Spleen (tissue), 13 donors: ENCODE measurements at places on chromosomes 12 and 14.
A peak's percentile ranks its signal among the peaks of the same experiment; 100 is the strongest.

- H3K27ac ChIP-seq: no peak overlapping the region
- H3K4me3 ChIP-seq: no peak overlapping the region
- no peaks in the 10 kb centered on the region for H3K27me3 ChIP-seq
- H3K36me3 ChIP-seq: no peaks in the 10 kb centered on the region
- no peak for DNase-seq
Observed at GRCh38 chr12:30785630-30786029, 30.9 kb upstream of the CAPRIN2 start.

- H3K27me3 ChIP-seq: no peaks in the 10 kb centered on the region
- no peak overlapping the region for H3K4me3 ChIP-seq
- DNase-seq: no peak
- no peaks in the 10 kb centered on the region for H3K36me3 ChIP-seq
- H3K27ac ChIP-seq: no peak overlapping the region
Observed at GRCh38 chr14:79021766-79022165, 851.6 kb downstream of the NRXN3 start.

DNA sequence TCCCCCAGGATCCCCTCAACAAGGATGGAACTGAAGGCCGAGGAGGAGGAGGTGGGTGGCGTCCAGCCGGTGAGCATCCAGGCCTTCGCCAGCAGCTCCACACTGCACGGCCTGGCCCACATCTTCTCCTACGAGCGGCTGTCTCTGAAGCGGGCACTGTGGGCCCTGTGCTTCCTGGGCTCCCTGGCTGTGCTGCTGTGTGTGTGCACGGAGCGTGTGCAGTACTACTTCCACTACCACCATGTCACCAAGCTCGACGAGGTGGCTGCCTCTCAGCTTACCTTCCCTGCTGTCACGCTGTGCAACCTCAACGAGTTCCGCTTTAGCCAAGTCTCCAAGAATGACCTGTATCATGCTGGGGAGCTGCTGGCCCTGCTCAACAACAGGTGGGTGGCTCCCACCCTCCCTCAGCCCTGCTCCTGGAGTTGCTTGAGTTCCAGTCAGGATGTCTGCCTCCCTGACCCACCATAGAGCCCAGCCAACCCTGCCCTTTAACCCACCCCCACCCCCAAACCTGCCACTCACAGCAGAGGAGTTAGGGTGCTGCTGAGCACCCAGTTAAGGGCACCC lies 1.4 kb downstream of the ASIC1 start:
- H3K27me3 ChIP-seq: peaks cover 60% of the 10 kb centered on the region
- no peak for DNase-seq
- H3K36me3 ChIP-seq: no peaks in the 10 kb centered on the region
- no peak overlapping the region for H3K4me3 ChIP-seq
- H3K27ac ChIP-seq: no peak overlapping the region
- H3K4me1 ChIP-seq: peaks cover 7% of the 10 kb centered on the region

DNA sequence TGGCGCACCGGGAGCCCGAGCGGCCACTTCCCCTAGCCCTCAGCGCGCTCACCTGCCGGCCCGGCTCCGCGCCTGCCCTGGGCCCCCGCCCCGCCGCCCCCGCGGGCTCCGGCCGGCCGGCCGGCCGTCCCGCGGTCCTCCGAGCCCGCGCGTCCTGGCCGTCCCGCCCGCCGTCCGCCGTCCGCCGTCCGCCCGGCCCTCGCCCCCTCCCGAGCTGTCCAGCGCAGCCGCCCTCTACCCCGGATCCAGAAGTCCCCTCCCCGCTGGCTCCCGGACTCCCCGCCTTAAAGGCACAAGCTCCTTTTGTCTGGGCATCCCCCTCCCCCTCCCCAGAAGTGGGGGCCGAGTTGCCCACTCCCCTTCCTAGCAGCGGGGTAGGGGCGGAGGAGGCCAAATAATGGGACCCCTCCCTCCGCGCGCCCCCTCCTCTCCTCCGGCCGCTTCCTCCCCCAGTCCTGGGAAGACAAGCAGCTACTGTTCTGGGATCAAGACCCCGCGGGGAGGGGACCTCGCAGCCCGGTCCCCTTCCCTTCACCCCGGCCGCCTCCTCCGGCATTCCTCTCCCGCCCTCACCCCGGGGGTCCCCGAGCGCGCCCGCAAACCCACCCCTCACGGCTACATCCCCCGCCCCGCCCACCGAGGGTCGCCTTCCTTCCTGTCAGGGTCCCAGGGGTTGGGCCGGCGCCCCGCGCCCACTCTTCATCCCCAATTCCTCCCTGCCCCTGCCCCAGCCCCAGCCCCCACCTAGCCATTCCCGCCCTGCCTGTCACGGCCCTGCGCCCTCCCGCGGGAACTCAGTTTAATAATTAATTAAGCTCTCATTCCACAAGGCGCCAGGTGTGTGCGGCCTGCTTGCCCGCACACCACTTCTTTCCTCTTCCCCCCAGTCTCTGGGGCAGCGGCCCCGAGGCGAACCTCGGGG lies at the start of gene ADCY6:
Gene ADCY6 (minus strand): TSS at position 236 of the 922 bp plus-strand sequence. CDS start 5,655 bp downstream, outside the sequence.
- peak; percentile 83 for DNase-seq
- peaks cover 13% of the 10 kb centered on the region for H3K27me3 ChIP-seq
- H3K4me3 ChIP-seq: peak within 1 kb of the TSS; percentile 80

DNA sequence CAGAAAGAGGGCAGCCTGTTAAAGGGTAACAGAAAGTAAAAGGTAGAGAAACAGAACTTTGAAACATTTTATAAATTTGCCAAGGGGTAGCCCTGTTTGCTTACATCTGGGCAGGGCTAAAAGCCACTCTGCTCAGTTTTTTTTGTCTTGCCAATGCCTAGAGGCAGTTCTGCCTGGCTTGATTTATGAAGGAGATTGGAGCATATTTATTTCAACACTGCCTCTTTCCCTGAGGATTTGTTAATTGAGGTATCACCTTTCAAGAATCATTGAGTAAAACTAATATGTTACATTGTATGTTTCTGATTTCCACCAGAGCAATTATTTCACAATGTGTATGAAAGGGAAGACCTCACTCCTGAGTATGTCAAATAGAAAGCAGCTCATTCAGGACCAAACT lies 160.8 kb downstream of the GXYLT1 start:
- H3K4me3 ChIP-seq: no peak overlapping the region
- H3K36me3 ChIP-seq: no peaks in the 10 kb centered on the region
- no peaks in the 10 kb centered on the region for H3K27me3 ChIP-seq
- H3K4me1 ChIP-seq: no peaks in the 10 kb centered on the region
- no peak overlapping the region for H3K27ac ChIP-seq

DNA sequence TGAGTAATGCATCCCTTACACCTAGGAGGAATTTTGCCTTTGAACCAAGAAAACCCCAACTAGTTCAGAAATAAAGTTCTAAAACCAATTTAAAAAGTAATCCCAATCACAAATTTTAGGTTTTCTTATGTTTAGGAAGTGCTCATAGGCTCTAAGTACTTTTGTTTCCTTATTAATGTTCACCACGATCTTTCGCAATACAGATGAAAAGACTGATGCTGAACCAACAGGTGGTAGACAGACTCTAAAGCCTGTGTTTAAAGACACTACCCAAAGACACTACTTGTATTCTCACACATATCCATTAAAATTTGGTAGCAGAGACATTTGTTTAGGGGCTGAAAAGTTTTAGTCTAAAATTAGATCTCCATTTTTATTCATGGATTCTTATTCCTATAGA lies 10.6 kb upstream of the PHLDA1 start:
- H3K27ac ChIP-seq: no peak overlapping the region
- H3K27me3 ChIP-seq: no peaks in the 10 kb centered on the region
- H3K36me3 ChIP-seq: no peaks in the 10 kb centered on the region
- no peak overlapping the region for H3K4me3 ChIP-seq

- no peak overlapping the region for H3K27ac ChIP-seq
- no peak for DNase-seq
- H3K36me3 ChIP-seq: no peaks in the 10 kb centered on the region
- no peak overlapping the region for H3K4me3 ChIP-seq
- peaks cover 77% of the 10 kb centered on the region for H3K4me1 ChIP-seq
Observed at GRCh38 chr14:61565181-61565580, 130.1 kb upstream of the HIF1A start.

DNA sequence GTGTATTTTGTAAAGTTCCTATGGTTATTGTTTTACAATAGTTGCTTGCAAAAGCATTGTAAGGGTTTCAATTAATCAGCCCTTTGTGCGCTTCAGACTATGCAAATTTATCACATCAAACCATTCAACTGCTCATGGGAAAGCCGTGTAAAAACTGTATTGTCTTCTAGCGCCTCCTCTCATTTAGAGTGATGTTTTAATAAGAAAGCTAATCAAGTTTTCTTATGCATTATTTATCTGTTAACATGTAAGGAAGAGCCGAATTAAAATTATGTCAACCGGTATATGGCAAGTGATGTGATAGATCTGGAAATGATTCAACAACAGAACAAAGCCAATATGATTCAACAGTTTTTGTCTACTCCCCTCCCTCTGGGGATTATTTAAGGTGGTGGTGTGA lies 92.5 kb upstream of the RFX4 start:
- H3K4me3 ChIP-seq: no peak overlapping the region
- no peaks in the 10 kb centered on the region for H3K36me3 ChIP-seq
- no peak overlapping the region for H3K27ac ChIP-seq
- H3K4me1 ChIP-seq: no peaks in the 10 kb centered on the region
- H3K27me3 ChIP-seq: no peaks in the 10 kb centered on the region
- DNase-seq: no peak

- H3K4me3 ChIP-seq: no peak overlapping the region
- H3K36me3 ChIP-seq: no peaks in the 10 kb centered on the region
- peak; percentile 49 for DNase-seq
- no peak overlapping the region for H3K27ac ChIP-seq
Observed at GRCh38 chr14:105930572-105930971, 404.2 kb downstream of the TMEM121 start.

DNA sequence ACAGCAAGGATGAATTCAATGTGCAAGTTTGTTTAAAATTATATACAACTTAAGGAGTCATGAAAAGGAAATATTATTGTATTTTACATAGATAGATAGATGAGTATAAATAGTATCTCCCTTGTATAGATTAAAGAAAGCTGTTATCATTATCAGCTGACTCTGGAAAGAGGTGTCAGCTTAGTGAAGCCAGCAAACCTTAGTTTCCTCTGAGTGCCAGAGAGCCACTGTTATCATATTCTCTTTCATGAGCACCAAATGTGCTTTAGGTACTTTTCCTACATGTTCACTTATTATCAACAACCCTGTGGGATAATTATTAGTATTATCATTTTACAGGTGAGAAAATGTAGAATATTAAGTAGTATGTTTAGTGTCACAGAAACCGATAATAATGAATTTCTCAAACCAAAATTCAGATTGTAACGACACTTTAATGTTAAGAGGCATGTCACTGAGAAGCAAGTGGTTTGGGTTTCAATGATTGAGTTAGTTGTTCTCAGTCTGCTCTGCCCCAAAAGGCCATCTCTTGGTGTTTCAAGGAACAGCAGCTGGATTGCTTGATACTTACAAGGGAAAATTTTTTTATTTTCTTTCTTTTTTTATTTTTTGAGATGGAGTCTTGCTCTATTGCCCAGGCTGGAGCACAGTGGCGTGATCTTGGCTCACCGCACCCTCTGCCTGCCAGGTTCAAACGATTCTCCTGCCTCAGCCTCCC lies 53.7 kb downstream of the PLEKHA5 start:
- H3K4me1 ChIP-seq: no peaks in the 10 kb centered on the region
- H3K27ac ChIP-seq: no peak overlapping the region
- no peaks in the 10 kb centered on the region for H3K27me3 ChIP-seq
- no peak overlapping the region for H3K4me3 ChIP-seq
- H3K36me3 ChIP-seq: no peaks in the 10 kb centered on the region

DNA sequence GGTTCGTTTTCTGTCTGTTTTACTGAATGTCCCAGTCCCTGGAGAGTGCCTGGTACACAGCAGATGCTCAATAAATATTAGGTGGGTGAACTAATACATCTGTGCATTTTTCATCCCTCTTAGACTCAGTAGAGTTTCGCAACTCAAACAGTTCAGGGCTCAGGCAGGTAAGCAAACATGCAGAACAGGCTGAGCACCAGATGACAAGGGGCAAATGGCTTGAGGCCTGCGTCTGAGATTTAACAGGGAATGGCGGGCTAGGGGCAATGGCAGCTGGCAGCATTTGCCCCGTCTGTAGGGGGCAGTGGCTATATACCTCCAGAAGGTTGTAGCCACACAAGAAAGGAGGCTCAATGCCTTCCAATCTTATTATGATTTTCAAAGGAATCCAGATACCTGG lies 8.6 kb upstream of the RAN start:
- no peaks in the 10 kb centered on the region for H3K4me1 ChIP-seq
- no peaks in the 10 kb centered on the region for H3K27me3 ChIP-seq
- no peak overlapping the region for H3K27ac ChIP-seq
- peak; percentile 15 for DNase-seq
- no peaks in the 10 kb centered on the region for H3K36me3 ChIP-seq

DNA sequence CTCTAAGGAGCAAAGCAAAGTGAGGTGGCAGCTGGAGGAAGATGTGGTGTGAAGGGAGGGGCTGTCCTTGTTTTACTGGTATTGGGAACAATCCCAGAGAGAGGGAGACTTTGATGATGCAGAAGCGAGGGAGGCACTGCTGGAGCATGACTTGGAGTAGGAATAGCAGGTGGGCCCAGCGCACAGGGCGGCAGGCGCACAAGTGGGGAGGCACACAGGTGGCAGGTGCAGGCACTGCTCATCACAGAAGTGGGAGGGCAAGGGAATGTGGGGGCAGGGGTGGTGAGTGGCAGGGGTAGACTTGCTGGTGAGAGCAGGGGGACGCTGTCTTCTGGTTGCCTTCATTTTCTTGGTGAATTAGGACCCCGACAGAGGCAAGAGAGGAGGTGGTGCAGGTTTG lies 11.5 kb upstream of the IFI27 start:
- DNase-seq: no peak
- H3K27me3 ChIP-seq: no peaks in the 10 kb centered on the region
- no peak overlapping the region for H3K4me3 ChIP-seq
- H3K4me1 ChIP-seq: no peaks in the 10 kb centered on the region
- H3K27ac ChIP-seq: no peak overlapping the region
- peaks cover 15% of the 10 kb centered on the region for H3K36me3 ChIP-seq

- H3K27me3 ChIP-seq: no peaks in the 10 kb centered on the region
- H3K4me3 ChIP-seq: no peak overlapping the region
- no peaks in the 10 kb centered on the region for H3K36me3 ChIP-seq
- no peak overlapping the region for H3K27ac ChIP-seq
- DNase-seq: no peak
Observed at GRCh38 chr12:78933014-78933413, 68.4 kb downstream of the SYT1 start.

DNA sequence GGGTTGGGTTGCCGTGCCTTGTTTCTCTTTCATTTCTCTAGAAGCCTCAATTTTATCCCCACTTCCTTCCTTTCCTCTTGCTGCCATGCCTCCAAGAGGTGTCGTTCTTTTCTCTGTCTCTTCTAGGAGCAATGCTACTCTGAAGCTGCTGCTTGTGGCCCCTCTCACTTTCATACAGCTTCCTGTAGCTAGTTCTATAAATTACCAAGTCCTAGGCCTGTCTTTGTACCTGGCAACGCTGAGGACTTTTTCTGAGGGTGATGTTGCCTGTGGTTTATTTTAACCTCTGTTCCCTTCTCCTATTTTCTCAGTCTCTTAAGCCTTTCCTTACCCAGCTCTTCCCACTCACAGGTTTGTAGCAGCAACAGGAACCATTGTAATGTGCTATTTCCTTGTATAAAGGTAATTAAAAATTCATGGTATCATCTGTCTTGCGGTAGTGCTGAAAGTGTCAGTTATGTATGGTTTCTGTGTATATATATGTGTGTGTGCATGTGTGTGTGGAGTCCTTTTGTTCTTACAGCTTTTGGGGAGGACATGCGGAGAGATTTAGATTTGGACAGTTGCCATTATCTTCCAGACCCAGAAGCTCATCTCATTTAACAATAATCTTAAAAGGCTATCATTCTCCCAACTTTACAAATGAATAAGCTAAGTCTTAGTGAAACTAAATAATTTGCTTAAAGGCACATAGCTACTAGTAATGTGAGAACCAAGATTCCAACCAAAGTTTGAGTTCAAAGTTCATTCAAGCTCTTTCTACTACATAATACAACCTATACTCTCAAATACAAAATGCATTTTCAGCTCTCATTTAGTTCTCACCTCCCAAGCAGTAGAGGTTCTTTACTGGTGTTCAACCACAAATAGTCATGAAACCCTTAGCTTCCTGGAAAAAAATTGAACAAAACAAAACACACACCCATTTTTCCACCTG lies 43.8 kb downstream of the DDHD1 start:
- peak overlapping the region; percentile 79 for H3K27ac ChIP-seq
- no peaks in the 10 kb centered on the region for H3K36me3 ChIP-seq
- H3K27me3 ChIP-seq: no peaks in the 10 kb centered on the region
- H3K4me1 ChIP-seq: peaks cover 20% of the 10 kb centered on the region
